Kidney (tissue), 22 donors: ENCODE measurements at places on chromosomes 2 and 18.

- no peak for DNase-seq
- H3K4me3 ChIP-seq = no peak overlapping the region
- H3K27me3 ChIP-seq = no peaks in the 10 kb centered on the region
- no peaks in the 10 kb centered on the region for H3K36me3 ChIP-seq
These were observed 34.9 kb downstream of the SCTR start for GRCh38 chr2:119489232-119489952.

DNA sequence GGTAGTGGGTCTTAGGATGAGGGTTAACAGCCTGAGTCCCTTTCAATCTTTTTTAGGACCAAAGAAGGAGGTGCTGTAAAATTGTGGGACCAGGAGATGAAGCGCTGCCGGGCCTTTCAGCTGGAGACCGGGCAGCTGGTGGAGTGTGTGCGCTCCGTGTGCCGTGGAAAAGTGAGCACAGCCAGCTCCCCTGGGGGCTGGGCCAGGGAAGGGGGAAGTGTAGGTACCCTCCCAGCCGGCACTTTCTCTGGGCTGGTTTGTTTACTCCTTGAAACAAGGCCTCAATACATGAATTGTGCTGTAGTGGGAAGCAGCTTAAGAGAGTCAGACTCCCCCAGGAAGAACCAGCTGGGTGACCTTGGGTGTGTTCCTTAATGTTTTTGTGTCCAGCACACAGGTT, 90.1 kb downstream of the RTN4 start:
- H3K4me3 ChIP-seq = no peak overlapping the region
- no peaks in the 10 kb centered on the region for H3K36me3 ChIP-seq
- no peak for DNase-seq
- H3K4me1 ChIP-seq = peaks cover 2% of the 10 kb centered on the region
- no peaks in the 10 kb centered on the region for H3K27me3 ChIP-seq

GRCh38 chr2:229521576-229521975, 192.8 kb downstream of the DNER start:
- H3K4me1 ChIP-seq = no peaks in the 10 kb centered on the region
- H3K27ac ChIP-seq = no peak overlapping the region
- H3K4me3 ChIP-seq = no peak overlapping the region
- no peaks in the 10 kb centered on the region for H3K36me3 ChIP-seq
- DNase-seq = no peak

DNA sequence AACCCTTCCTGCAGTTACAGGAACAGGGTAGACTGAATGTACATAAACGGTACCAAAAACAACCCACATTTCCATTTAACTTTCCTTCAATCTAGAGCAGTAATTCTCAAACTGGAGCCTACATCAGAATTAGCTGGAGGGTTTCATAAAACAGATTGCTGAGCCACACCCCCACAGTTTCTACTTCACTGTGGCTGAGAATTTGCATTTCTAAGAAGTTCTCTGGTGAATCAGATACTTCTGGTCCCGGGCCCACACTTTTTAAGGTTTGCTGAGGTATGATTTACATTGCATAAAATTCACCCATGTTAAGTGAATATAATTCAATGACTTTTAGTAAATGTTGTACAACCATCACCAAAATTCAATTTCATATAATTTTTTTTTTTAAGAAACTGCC, 113.7 kb downstream of the SRBD1 start:
- no peaks in the 10 kb centered on the region for H3K27me3 ChIP-seq
- no peak for DNase-seq
- H3K27ac ChIP-seq = no peak overlapping the region

DNA sequence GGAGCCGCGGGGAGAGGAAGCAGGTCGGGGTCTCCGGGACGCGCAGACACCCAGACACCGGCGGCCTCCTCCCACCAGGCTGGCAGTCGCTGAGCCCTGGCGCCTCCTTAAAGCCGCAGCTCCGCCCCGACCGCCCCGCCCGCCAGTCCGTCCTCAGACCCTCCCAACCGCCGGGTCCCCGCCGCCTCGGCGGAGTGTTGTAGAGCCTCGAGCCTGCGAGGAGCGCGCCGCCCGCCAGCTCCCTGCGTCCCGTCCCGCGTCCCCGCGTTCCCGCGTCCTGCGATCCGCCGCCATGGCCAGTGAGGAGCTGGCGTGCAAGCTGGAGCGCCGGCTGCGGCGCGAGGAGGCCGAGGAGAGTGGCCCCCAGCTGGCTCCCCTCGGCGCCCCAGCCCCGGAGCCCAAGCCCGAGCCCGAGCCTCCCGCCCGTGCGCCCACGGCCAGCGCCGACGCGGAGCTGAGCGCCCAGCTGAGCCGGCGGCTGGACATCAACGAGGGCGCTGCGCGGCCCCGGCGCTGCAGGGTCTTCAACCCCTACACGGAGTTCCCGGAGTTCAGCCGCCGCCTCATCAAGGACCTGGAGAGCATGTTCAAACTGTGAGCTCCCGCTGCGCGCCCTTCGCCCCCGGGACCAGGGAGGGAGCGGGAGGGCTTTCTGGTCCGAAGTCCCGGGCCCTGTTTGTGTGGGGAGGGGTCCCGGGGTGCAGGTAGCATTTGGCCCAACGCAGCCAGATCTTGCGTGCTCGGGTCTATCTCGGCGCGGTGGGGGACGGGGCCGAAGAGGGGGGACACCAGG, at the start of gene EFHD1:
Gene EFHD1 (plus strand): TSS at position 192 of the 793 bp plus-strand sequence. CDS start 101 bp downstream, at position 293.
- H3K4me3 ChIP-seq = peak within 1 kb of the TSS; percentile 63
- peaks cover 2% of the 10 kb centered on the region for H3K27me3 ChIP-seq
- H3K36me3 ChIP-seq = no peaks in the 10 kb centered on the region
- H3K4me1 ChIP-seq = peaks cover 13% of the 10 kb centered on the region
- peak within 1 kb of the TSS; percentile 92 for H3K27ac ChIP-seq

- H3K27ac ChIP-seq = no peak overlapping the region
- DNase-seq = no peak
- H3K4me1 ChIP-seq = no peaks in the 10 kb centered on the region
- H3K36me3 ChIP-seq = no peaks in the 10 kb centered on the region
- H3K27me3 ChIP-seq = no peaks in the 10 kb centered on the region
These were observed 15.5 kb downstream of the WDFY1 start for GRCh38 chr2:223929571-223930102.

DNA sequence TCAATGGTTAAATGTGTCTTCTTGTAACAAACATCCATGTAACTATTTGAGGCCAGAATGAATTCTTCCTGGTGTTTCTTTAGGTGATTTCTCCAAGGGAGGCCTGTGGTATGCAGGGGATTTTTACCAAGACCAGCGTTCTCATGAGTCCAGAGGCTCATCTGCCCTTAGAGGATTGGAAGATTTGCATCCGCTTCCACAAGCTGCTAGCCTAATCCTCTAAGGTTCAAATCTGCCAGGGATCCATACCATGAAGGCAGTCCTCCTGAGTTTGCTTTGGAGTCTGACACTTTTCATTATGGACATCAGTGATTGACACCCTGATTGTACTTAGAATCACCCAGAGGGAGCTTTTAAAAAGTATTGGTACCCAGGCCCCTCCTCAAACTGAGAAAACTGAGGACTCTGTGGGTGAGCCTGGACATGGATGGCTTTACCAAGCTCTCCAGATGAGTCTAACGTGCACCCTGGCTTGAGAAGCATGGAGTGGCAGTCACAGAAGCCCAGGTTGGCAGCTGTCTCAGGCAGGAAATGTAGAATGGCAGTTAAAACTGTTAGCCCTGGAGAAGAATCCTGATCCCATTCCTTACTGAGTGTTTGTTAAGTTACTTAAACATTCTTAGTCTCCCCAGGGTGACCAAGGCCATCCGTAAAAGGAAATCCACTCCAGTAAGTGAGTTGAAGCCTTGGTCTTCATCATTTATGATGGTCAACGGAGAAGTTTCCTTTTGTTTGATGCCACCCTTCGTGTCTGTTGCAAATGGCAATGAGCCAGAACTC, 95.3 kb upstream of the RMDN2 start:
- no peak overlapping the region for H3K4me3 ChIP-seq
- DNase-seq = no peak
- H3K4me1 ChIP-seq = no peaks in the 10 kb centered on the region
- no peak overlapping the region for H3K27ac ChIP-seq

GRCh38 chr2:156540706-156541105, 104.5 kb downstream of the GPD2 start:
- no peaks in the 10 kb centered on the region for H3K4me1 ChIP-seq
- H3K27me3 ChIP-seq = no peaks in the 10 kb centered on the region
- H3K4me3 ChIP-seq = no peak overlapping the region
- H3K36me3 ChIP-seq = no peaks in the 10 kb centered on the region

DNA sequence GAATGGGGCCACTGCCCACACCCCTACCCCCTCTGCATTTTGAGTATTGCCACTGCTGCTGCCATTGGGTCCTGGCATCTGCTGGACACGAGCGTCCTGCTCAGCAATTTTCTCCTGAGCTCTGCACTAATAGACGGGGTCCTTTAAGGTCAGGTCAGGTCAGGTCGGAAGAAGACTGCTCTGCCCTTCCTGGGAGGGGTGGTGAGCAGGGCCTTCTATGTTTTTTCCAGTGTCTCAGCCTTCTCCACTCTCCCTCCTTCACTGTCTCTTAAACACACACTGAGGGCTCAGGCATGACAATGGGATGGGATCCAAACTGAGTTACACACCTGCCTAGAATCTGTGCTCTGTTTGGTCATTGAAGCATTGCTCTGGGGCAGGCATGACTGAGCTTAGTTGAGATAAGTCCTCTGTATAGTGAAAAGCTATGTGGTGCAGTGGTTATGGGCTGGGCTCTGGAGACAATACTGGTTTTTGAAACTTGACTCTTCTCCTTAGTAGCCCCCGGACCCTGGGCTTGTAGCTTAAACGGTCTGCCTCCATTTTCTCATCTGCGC, 10.6 kb downstream of the MYO1B start:
- no peak overlapping the region for H3K27ac ChIP-seq
- no peaks in the 10 kb centered on the region for H3K27me3 ChIP-seq
- DNase-seq = no peak
- no peaks in the 10 kb centered on the region for H3K36me3 ChIP-seq
- no peak overlapping the region for H3K4me3 ChIP-seq
- peaks cover 5% of the 10 kb centered on the region for H3K4me1 ChIP-seq

GRCh38 chr2:12705742-12706141, 11.0 kb upstream of the TRIB2 start:
- no peaks in the 10 kb centered on the region for H3K27me3 ChIP-seq
- no peaks in the 10 kb centered on the region for H3K36me3 ChIP-seq
- no peak overlapping the region for H3K4me3 ChIP-seq
- H3K4me1 ChIP-seq = peaks cover 11% of the 10 kb centered on the region
- DNase-seq = no peak
- no peak overlapping the region for H3K27ac ChIP-seq

GRCh38 chr2:211901226-211901846, 637.3 kb downstream of the ERBB4 start:
- DNase-seq = no peak
- peaks cover 5% of the 10 kb centered on the region for H3K4me1 ChIP-seq
- H3K4me3 ChIP-seq = no peak overlapping the region
- H3K27ac ChIP-seq = no peak overlapping the region

- H3K4me1 ChIP-seq = no peaks in the 10 kb centered on the region
- no peak overlapping the region for H3K4me3 ChIP-seq
- H3K36me3 ChIP-seq = no peaks in the 10 kb centered on the region
- no peaks in the 10 kb centered on the region for H3K27me3 ChIP-seq
These were observed 360.3 kb downstream of the LRP1B start for GRCh38 chr2:141770530-141770929.

GRCh38 chr2:176592216-176592615, 323.0 kb downstream of the MTX2 start:
- no peak overlapping the region for H3K27ac ChIP-seq
- no peaks in the 10 kb centered on the region for H3K27me3 ChIP-seq
- no peaks in the 10 kb centered on the region for H3K4me1 ChIP-seq
- H3K36me3 ChIP-seq = no peaks in the 10 kb centered on the region
- no peak overlapping the region for H3K4me3 ChIP-seq

- H3K4me3 ChIP-seq = no peak overlapping the region
- H3K27me3 ChIP-seq = no peaks in the 10 kb centered on the region
- DNase-seq = no peak
- no peaks in the 10 kb centered on the region for H3K36me3 ChIP-seq
- H3K4me1 ChIP-seq = no peaks in the 10 kb centered on the region
These were observed 214.6 kb upstream of the LRRTM1 start for GRCh38 chr2:80519121-80519643.

DNA sequence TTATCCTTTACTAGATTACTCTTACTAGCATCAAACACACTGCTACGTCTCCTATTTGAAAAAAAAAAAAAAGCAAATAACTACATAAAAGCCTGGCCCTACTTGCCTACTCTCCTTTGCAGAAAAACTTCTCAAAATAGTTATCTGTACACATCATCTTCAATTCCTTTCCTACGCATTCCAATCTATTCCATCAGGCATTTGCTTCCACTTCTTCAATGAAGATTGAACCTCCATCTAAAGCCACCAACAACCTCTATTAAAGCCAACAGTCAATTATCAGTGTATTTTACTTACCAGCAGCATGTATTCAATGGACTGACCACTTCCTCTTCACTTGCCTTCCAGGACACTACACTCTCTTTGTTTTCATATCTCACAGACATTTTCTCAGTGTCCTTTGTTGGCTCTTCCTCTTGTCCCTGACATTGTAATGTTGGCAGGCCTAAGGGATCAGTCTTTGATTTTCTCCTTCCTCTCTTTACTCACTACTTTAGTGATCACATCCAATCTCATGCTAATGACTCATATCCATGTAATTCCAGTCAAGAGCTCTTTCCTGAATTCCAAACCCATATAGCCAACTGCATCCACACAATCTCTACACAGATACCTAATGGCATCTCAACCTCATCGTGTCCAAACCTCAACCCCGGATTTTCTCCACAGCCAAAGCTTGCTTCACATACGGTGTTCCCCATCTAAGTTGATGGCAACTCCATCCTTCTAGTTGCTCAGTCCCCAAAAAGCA, 131.3 kb downstream of the CCDC148 start:
- no peaks in the 10 kb centered on the region for H3K27me3 ChIP-seq
- H3K36me3 ChIP-seq = no peaks in the 10 kb centered on the region
- no peak overlapping the region for H3K27ac ChIP-seq
- no peak overlapping the region for H3K4me3 ChIP-seq
- no peaks in the 10 kb centered on the region for H3K4me1 ChIP-seq
- DNase-seq = no peak

DNA sequence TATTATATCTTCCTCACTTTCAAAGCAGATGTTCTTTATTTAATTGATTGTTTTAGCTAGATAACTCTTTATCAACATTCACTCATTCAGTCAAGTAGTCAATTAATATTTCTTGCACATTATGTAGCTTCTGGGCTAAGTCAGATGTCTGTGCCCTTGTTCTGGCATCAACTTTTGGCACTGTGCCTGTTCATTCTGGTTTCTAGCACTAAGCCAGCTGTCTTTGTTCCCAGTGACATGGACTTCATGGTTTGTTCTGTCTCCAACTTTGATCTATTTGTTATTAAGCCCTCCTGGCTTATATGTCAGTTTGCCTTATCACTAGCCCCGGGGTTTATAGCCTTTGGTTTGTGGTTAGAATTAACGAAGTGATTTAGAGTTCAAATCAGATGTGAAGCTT, 247.9 kb upstream of the SYT4 start:
- no peaks in the 10 kb centered on the region for H3K36me3 ChIP-seq
- H3K4me1 ChIP-seq = no peaks in the 10 kb centered on the region
- no peak for DNase-seq
- no peaks in the 10 kb centered on the region for H3K27me3 ChIP-seq
- no peak overlapping the region for H3K4me3 ChIP-seq

GRCh38 chr2:216083464-216084281, 2.0 kb downstream of the TMEM169 start:
- DNase-seq = peak; percentile 92
- H3K36me3 ChIP-seq = no peaks in the 10 kb centered on the region
- H3K27ac ChIP-seq = no peak overlapping the region
- H3K4me3 ChIP-seq = no peak overlapping the region
- no peaks in the 10 kb centered on the region for H3K27me3 ChIP-seq

- no peaks in the 10 kb centered on the region for H3K36me3 ChIP-seq
- H3K4me3 ChIP-seq = no peak overlapping the region
- H3K27me3 ChIP-seq = no peaks in the 10 kb centered on the region
- no peak for DNase-seq
- H3K27ac ChIP-seq = no peak overlapping the region
- H3K4me1 ChIP-seq = no peaks in the 10 kb centered on the region
These were observed 482.6 kb downstream of the PIK3C3 start for GRCh38 chr18:42437646-42438045.
